ENCODE measurements at places on chromosomes 5 and 9.

DNA sequence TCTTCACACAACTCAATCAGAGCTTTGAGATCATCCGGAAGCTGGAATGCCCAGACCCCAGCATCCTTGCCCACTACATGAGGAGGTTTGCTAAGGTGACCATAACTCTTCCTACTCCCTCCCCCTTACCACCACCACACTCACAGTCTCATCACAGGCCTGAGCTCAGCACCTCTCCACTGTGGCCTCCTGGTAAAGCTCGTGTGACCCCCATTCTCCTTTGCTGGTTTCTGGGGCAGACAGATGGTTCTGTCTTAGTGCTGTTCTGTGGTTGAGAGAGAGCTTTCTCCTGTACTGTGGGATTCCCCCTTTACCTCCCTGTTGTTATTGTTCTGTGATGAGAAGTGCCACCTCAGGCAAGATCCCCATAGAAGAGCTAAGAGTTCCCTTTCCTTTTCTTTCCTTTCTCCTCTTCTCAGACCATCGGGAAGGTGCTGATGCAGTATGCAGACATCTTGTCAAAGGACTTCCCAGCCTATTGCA lies 92.7 kb upstream of the RUSC2 start:
- DNase-seq: no peak

DNA sequence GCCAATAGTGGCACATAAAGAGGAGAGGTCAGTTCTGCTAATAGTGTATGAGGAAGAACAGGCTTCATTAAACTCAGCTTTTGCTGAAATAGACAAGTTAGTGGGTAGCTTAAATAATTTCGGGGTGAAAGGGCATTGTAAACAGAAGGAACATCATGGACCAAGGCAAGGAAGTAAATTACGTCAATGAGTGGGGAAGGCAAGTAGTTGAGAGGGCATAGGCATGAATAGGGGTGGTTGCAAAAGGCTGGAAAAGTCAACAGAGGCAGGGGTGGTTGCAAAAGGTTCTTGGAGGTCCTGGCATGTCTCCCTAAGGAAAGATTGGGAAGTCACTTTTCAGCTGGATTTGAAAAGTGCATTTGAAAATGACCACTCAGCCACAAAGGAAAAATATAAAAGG lies 383.3 kb upstream of the RPS23 start:
- DNase-seq: no peak

DNA sequence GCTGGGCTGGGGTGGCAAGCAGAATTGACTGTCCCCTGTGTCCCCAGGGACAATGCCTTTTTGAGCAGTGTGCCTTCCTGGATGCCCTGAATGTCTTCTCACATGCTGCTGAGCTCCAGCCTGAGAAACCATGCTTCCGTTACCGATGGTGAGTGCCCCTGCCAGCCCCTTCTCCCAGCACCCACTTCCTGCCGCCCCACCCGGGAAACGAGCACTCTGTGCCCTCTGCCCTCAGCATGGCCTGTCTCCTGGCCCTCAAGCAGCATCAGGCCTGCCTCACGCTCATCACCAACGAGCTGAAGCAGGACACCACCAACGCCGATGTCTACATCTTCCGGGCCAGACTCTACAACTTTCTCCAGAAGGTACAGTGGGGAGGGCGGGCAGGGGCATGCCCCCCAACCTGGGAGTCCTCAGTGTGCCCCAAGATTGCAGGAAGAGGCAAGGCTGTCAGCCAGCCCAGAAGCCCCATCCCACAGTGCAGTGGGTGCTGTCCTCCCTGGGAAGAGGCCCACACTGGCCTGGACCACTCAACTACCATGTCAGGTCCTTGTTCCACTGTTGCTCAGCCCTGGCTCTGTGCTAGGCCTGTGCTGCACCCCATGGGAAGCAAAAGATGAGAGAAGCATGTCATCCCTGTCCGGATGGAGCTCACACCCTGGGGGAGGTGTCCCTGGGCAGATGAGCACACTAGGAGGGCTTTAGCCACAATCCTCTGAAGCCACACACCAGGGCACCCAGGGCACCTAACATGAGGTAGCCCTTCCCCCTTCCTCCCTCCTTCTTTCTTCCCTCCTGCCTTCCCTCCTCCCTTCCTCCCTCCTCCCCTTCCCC lies 4.4 kb downstream of the TTC16 start:
- DNase-seq: no peak

GRCh38 chr5:107426209-107426608 lies 244.5 kb downstream of the EFNA5 start:
- DNase-seq: no peak

- no peak for DNase-seq
Observed at GRCh38 chr9:134187110-134187531, 22.8 kb upstream of the RNU6ATAC start.

- DNase-seq: no peak
Observed at GRCh38 chr5:137446615-137447014, 52.5 kb downstream of the SPOCK1 start.

- no peak for DNase-seq
Observed at GRCh38 chr5:170429014-170429413, 39.8 kb upstream of the KCNMB1 start.

DNA sequence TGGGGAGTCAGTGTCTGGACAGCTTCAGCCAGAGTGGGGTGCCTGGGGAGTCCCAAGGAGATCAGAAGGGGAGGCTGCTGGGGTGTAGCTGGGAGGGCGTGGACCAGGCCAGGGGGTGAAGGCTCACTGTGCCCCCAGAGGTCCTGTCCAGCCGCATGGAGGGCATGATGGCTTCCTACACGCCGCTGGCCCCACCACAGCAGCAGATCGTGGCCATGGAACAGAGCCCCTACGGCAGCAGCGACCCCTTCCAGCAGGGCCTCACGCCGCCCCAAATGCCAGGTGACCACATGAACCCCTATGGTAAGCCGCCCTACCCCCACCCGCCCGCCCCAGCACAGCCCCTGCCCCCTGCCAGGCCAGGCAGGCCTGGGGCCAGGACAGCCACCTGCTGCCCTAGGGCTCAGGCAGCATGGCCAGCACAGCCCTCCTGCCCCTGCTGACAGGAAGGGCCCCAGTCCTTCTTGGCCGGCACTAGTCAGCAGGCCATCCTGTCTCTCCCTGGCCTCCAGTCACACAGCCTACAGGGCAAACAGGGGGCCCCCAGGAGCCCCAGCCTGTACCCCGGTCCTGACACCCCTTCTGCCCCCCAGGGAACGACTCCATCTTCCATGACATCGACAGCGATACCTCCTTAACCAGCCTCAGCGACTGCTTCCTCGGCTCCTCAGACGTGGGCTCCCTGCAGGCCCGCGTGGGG lies 82.1 kb downstream of the LMX1B start:
- no peak for DNase-seq

DNA sequence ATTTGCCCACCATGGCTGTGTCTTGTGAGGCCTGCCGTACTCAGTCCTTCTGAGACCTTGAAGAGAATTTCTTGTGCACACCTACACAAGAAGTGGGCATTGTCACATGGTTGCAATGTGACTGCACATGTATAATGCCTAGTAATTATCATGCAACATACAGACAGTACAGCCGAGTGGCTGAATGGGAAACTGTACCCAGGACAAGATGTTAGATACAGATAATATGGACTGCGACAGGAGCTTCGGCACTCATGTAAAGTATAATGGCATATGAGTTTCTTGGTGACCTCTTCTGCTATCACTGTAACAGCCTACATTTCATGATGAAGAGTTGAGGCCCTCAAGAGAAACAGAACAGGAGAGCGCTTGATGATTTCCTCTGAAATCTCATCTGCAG lies 4.8 kb upstream of the PRKACG start:
- DNase-seq: no peak

DNA sequence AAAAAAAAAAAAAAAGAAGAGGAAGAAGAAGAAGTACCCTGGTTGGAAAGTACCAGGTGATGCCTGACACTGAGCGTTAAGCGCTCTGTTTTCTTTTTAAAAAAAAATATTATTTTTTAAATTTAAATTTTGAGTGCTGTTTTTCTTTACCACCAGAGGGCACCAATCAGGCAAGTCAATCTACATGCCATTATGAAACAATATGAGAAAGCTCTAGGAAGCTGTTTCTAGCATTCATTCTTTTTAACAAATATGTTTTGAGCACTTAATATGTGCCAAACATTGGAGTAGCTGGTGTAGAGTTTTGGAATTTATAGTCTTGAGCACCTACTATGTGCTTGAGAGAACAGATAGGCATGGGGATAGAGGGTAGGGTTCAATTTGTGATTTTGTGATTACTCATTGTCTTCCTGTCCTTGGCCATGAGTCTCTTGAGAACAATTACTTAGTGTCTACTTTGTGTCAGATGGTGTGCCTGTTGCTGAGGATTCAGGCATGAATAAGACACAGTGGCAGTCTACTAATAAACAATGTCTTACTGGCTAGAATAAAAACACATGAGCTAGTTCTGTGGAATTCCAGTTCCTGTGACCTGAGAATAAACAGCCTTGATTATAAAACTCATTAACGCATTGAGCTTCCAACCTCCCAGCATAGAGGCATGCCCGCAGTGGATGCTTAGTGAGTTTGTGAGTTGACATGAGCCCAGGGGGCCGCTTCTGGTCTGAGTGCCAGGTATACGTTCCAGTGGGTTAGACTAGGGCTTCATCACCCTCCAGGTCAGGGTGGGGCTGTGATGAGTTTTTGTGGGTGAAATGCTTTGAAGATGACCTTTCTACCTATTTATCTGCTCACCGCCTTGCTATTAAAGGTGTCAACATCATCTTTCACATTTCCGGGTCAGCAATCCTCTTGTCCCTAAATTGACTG lies 3.0 kb upstream of the UBE2R2 start:
- peak; percentile 85 for DNase-seq

- no peak for DNase-seq
Observed at GRCh38 chr5:773517-774264, 10.8 kb downstream of the ZDHHC11B start.

DNA sequence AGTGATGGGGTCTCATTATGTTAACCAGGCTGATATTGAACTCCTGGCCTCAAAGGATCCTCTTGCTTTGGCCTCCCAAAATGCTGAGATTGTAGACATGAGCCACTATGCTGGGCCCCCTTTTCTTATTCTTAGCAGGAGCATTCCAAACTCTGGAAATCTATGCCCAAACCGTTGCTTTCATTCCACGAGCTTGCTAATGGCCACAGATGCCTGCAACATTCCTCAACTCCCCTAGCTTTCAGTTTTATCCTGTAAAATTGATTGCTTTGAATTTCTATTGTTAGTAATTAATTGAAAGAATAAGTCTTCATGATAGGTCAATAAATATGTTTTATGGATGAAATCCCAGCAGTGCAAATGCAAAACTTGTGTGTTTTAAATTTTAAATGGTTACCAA lies 564.8 kb upstream of the WWC1 start:
- no peak for DNase-seq

DNA sequence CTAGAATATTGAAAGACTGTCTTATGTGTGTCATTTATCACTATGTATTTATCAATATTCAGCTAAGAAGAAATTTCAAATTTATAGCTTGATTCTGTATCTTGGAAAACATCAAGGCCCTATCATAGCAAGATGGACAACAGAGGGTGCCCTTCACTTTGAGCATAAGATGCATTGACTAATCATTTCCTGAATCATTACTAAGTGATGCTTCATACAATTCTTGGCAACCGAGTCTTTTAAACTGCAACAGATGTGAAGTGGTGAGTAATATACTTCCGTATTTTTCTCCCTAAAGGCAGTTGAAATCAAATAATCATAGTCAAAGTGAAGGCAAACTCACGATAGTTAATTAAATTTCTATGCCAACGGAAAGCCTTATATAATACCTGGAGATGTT lies 318.6 kb upstream of the RGMB start:
- peak; percentile 55 for DNase-seq

DNA sequence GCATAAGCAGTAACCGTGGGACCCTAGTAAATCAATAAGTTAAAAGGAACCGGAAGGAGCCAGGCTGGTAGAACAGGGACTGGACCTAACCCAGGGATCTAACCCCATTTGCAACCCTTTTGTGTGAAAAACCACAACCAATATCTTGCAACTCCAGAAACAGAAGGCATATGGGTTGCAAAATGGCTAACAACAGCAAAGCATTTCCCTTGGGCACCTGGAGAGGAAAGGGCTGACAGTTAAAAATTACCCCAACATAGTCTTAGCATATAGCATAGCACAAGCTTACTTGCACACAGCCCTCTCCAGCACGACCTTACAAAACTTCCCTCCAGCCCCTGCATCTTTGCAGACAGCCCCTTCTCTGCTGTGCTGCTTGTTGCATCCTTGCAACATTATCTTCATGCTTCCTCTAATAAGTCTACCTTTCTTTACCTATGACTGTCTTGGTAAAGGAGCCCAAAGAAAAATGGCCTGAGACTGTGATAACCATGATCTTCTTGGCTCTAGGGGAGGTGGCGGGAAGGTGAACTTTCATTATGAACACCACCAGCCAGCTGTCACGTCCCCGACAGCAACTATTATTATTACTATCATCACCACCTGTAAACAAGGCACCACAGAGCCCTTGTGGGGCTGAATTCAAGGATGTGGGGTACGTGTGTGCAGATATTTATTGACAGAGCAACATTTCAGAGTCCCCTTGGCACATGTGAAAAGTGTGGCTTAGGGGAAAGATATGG lies 49.8 kb downstream of the PRRC1 start:
- no peak for DNase-seq

- DNase-seq: no peak
Observed at GRCh38 chr5:122615146-122615545, 159.7 kb upstream of the SNX2 start.

DNA sequence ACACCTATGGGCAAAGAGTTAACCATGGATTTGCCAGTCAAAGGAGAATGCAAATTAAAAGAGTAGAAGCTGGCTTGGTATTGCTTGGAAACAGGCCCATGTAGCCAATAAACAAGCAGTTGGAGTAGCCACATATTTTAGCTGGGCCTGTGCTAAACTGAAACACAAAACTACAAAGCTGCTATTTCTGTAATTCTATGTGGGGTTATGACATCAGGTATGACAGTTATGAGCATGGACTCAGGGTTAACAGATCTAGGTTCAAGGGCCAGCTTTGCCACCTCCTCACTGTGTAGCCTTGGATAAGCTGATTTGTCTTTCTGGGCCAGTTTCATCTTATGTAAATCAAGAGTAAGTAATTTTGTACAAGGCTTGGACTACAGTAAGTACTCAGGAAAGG lies 142.7 kb downstream of the PIP5K1B start:
- no peak for DNase-seq

GRCh38 chr5:67009028-67009427 lies 187.6 kb downstream of the CD180 start:
- no peak for DNase-seq

- DNase-seq: no peak
Observed at GRCh38 chr5:158851488-158851887, 248.2 kb downstream of the EBF1 start.

DNA sequence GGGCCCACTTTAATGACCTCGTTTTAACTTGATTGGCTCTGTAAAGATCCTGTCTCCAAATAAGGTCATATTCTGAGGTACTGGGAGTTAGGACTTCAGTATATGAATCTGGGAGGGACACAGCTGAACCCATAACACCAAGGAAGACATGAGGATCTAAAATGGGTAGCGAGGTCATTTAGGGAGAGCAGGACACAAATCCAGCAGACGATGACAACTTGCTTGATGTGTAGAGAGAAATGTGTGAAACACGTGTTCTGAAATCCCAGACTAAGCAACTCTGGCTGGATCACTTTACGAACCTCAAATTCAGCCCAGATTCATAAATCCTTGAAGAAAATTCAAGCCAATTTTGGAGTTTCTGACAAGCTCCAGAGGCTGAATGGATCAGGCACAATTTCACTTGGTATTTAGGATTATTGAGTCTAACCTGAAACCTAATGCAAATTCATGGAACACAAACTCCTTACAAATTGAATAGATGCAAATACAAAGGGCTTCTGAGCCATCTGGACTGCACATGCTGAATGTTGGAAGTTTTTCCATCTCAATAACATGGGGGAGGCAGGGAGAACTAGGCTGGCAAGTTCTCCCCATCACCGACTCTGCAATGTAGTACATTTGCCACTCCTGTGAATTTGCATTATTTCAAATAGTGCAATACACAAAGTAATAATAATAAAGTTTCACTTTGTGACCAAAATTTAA lies 74.0 kb upstream of the SLC30A5 start:
- no peak for DNase-seq
